ENCODE measurements at places on chromosomes 1 and 21. TPM values are rescaled to one million over a fixed set of nuclear protein-coding genes. Genes with fewer than 3 reads are reported as not detected.

SEMA4A gene
- total RNA-seq, result 22.1 TPM

RCC1 gene
- 39.0 TPM for total RNA-seq

DNA sequence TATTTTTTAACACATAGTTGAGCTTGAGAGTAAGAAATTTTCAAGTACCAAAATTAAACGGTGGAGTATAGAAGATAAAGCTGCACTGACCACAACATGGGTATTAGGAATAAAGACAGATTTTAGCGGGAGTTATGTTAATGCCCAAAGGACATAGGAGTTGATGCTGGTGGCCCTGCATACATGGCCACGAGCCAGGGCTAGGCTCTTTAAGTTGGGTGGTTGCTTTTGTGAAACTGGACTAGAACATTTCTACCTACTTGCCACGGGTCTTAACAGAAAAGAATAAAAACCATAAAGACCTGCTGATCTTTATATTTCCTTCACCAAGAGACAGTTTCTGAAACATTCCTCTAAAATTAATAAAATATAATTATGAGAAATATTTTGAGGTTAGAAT lies 14.9 kb downstream of the EDEM3 start:
- H3K27ac ChIP-seq, result no peak overlapping the region
- H3K36me3 ChIP-seq, result peaks cover 25% of the 10 kb centered on the region
- H3K27me3 ChIP-seq, result no peaks in the 10 kb centered on the region
- no peak for DNase-seq

GRCh38 chr1:230332575-230333066 lies 93.5 kb downstream of the PGBD5 start:
- no peak overlapping the region for H3K4me3 ChIP-seq
- no peaks in the 10 kb centered on the region for H3K4me1 ChIP-seq
- H3K36me3 ChIP-seq, result no peaks in the 10 kb centered on the region
- no peaks in the 10 kb centered on the region for H3K27me3 ChIP-seq
- no peak for DNase-seq

DNA sequence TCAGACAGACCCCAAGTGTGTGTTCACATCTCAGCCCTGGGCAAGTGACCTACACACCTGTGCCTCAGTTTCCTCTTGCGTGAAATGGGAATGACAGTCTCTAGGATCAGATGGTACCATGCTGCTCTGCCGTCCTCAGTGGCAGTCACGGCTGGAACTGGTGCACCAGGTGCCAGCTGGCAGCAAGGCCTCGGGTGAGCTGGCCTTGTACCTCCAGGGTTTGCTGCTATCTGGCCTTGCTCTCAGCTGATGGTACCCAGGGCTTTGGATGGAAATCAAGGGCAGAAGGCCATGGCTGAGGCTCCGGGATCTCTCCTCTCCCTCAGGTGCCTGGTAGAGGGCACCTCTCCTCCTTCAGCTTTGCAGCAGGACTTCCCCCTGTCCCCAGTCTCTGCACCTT lies 21.3 kb downstream of the TMEM201 start:
- H3K27ac ChIP-seq, result no peak overlapping the region
- no peaks in the 10 kb centered on the region for H3K27me3 ChIP-seq
- DNase-seq, result no peak
- peaks cover 82% of the 10 kb centered on the region for H3K36me3 ChIP-seq
- no peaks in the 10 kb centered on the region for H3K4me1 ChIP-seq

GRCh38 chr21:36430841-36431240 lies 45.6 kb downstream of the CHAF1B start:
- H3K4me3 ChIP-seq, result peak overlapping the region; percentile 38
- no peak for DNase-seq
- no peaks in the 10 kb centered on the region for H3K27me3 ChIP-seq
- H3K4me1 ChIP-seq, result peaks cover 33% of the 10 kb centered on the region
- no peaks in the 10 kb centered on the region for H3K36me3 ChIP-seq

DNA sequence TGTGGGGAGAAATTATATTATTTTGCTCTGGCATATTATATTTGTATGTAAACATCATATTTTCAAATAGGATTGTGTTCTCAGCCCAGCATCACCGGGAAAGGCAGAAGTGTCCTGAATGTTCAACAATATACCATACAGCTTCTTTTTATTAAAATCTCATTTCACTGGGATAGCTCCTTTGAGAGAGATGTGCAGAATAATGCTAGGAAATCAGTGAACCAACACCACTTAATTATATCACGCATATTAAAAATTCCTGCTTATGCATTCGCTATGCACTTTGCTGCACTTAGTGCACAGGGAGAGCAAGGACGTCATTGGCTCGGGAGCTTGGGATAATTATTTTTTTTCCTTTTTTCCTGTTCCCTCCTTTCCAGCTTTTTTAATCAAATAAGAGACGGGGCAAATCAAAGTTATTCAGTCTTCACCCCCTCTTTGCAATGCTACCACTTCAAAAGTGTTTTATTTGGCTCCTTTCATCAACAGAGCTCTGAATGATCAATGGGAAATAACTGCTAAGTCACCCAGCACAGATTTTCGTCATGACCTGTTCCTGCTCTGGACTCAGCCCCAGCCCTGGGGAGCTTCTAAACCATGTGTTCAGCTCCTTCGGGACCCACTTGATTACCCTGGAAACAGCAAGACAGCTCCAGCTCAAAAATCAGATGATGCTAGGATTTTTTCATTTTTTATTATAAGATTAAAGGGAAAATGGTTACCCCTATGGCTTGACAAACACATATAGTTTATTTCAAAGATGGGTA lies 165.5 kb upstream of the DUSP10 start:
- no peaks in the 10 kb centered on the region for H3K4me1 ChIP-seq
- no peak overlapping the region for H3K27ac ChIP-seq
- no peaks in the 10 kb centered on the region for H3K36me3 ChIP-seq
- H3K4me3 ChIP-seq, result no peak overlapping the region
- no peak for DNase-seq

DNA sequence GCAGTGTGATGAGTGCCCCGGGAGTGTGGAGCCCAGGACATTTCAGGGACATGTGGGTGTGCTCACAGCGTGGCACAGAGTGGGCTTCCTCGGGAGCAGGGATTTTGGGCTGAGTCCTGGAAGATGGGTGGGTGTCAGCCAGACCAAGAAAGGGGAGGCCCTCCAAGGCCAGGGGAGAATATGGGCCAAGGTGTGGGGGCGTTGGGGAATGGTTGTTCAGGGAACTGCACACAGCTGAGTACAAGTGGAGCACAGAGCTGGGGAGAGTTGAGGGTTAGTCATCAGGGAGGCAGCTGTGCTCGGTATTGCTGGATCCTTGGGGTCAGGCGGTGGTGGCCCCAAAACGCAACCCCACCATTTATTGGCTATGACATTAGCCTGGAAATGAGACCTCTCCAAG lies 5.5 kb downstream of the POGK start:
- no peak overlapping the region for H3K4me3 ChIP-seq
- DNase-seq, result no peak
- peaks cover 60% of the 10 kb centered on the region for H3K4me1 ChIP-seq
- peaks cover 27% of the 10 kb centered on the region for H3K36me3 ChIP-seq

SPRR4 gene
- 0.64 TPM for total RNA-seq

SH3D21 gene
- total RNA-seq, result 4.4 TPM

IL10 gene
- total RNA-seq, result 1.5 TPM

DNA sequence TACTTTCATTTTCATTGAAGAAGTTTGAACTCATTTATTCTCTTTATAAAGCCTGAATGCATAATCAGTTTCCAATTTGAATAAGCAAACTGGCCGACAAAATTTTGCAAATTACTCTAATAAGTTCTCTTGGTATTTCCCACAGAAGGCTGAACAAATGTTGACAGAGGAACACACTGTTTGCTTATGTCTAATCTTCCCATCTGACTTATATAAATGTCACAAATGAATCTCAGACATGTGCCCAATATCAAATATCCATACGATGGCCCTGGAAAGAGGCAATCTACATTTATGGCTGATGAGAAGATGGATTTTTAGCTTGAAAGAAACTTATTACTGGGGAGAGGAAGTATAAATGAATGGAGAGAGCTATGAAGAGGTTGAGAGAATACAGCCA lies 380.6 kb upstream of the ZRANB2 start:
- no peaks in the 10 kb centered on the region for H3K4me1 ChIP-seq
- no peaks in the 10 kb centered on the region for H3K36me3 ChIP-seq
- H3K27ac ChIP-seq, result no peak overlapping the region

DNA sequence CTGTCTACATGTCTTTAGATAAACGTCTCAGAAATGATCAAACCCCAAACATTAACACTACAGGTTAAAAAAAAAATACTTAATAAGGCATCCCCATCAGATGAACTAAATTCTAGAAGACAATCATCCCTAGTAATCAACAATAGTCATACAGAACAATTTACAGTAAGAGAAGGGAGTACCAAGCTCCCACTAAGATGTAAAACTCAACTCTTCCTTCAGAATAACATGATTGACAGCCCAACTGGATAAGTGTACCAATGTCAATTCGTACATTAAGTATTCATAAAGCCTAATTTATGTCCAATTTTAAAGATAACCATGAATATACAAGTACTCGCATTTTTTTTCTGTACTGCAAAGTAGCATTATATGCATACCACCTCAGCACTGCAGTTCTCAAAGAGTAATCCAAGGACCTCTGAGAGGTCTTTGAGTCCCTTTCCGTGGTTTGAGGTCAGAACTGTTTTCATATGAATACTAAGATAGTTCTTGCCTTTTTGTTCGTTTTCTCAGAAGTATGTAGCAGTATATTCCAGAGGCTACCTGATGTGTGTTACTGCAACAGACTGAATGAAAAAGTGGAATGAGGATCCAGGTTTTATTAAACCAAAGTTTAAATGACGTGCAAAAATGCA lies 6.6 kb downstream of the SCAF4 start:
- H3K4me3 ChIP-seq, result no peak overlapping the region
- H3K27me3 ChIP-seq, result no peaks in the 10 kb centered on the region
- H3K36me3 ChIP-seq, result no peaks in the 10 kb centered on the region
- H3K27ac ChIP-seq, result no peak overlapping the region
- H3K4me1 ChIP-seq, result peaks cover 21% of the 10 kb centered on the region

OR2AK2 gene
- not detected for total RNA-seq

CD2 gene
- 2.1 TPM for total RNA-seq

- H3K4me1 ChIP-seq, result no peaks in the 10 kb centered on the region
Observed at GRCh38 chr1:236320671-236321070, 38.9 kb upstream of the ERO1B start.

DNA sequence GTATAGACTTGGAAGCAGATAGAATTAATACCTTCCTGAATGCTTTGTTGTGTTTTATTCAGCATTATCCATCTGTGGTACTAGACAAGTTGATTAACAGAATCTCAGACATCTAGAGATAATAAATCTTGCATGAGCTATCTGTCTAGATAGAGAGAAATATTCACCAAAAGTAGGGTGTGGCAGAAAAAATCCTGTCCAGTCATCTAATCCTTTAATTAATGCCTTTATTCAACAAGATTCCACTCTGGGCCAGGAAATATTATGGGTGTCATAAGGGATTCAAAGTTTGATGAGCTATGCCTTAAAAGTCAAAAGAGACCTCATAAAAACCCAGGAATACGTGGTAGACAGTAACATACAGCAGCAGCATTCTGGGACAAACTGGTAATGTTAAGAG lies 601.2 kb downstream of the LMO4 start:
- no peak overlapping the region for H3K4me3 ChIP-seq
- DNase-seq, result no peak
- no peaks in the 10 kb centered on the region for H3K4me1 ChIP-seq
- H3K36me3 ChIP-seq, result no peaks in the 10 kb centered on the region
- H3K27me3 ChIP-seq, result no peaks in the 10 kb centered on the region
- H3K27ac ChIP-seq, result no peak overlapping the region

ZMYND12 gene
- total RNA-seq, result not detected

APCS gene
- total RNA-seq, result not detected

GRCh38 chr21:44763451-44764318 lies 37.9 kb downstream of the UBE2G2 start:
- H3K27ac ChIP-seq, result no peak overlapping the region
- peaks cover 9% of the 10 kb centered on the region for H3K4me1 ChIP-seq
- H3K4me3 ChIP-seq, result no peak overlapping the region
- H3K36me3 ChIP-seq, result peaks cover 9% of the 10 kb centered on the region
- no peak for DNase-seq

DNA sequence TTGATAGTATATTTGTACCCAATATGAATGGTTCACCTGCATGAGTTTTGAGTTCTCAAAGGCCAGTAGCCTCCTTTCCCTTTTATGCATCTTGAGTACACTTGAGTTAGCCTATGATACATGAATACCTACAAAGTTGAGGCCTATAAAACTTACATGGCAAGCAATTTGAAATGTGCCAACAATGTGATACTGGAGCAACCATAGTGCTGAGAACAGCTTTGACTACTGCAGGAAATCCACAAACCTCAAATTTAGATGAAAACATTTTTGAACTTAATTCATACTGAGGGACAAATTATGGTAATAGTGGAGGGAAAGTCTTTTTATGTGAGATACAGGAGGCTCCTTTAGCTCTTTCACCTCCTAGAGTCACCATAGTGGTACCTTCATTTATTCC lies 37.4 kb downstream of the LEPR start:
- no peak overlapping the region for H3K4me3 ChIP-seq
- no peaks in the 10 kb centered on the region for H3K4me1 ChIP-seq
- no peaks in the 10 kb centered on the region for H3K27me3 ChIP-seq
- H3K36me3 ChIP-seq, result no peaks in the 10 kb centered on the region

DNA sequence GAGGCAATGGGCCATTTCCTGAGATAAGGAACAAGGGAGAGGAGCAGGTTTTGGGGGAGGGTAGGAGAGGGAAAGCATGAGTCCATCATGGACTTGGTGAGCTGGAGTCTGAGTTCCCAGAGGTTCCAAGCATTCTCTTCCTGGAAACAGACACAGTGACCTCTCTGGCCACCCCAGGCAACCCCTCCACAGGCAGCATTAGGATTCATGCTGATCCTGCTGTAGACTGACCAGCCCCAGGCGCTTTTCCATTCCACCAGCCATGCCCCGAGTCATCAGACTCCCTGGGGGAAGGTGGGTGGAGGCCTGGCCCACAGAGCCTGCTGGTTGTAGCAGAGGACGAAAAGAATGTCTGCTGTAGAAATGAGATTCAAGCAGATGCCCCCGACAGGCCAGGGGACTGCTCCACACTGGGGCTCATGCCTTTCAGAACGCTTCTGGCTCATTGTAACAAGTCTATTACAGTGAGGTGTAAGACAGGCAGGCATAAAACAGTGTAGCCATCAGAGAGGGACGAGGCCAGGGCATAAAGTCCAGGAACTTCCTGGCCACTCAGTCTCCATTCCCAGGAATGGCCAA lies 52.2 kb downstream of the KCND3 start:
- no peak overlapping the region for H3K4me3 ChIP-seq
- H3K36me3 ChIP-seq, result no peaks in the 10 kb centered on the region
- peaks cover 9% of the 10 kb centered on the region for H3K4me1 ChIP-seq
- H3K27ac ChIP-seq, result no peak overlapping the region

- H3K4me3 ChIP-seq, result no peak overlapping the region
- no peaks in the 10 kb centered on the region for H3K27me3 ChIP-seq
- H3K27ac ChIP-seq, result peak overlapping the region; percentile 88
- DNase-seq, result no peak
Observed at GRCh38 chr1:150553392-150554085, 4.3 kb downstream of the ADAMTSL4 start.

GRCh38 chr1:10824821-10825540 lies 28.5 kb upstream of the CASZ1 start:
- H3K27me3 ChIP-seq, result no peaks in the 10 kb centered on the region
- DNase-seq, result no peak
- peaks cover 23% of the 10 kb centered on the region for H3K4me1 ChIP-seq
- no peaks in the 10 kb centered on the region for H3K36me3 ChIP-seq
- no peak overlapping the region for H3K4me3 ChIP-seq

Data from esophagus squamous epithelium (tissue), 5 donors.